ENCODE measurements at places on chromosomes 12 and 14.

DNA sequence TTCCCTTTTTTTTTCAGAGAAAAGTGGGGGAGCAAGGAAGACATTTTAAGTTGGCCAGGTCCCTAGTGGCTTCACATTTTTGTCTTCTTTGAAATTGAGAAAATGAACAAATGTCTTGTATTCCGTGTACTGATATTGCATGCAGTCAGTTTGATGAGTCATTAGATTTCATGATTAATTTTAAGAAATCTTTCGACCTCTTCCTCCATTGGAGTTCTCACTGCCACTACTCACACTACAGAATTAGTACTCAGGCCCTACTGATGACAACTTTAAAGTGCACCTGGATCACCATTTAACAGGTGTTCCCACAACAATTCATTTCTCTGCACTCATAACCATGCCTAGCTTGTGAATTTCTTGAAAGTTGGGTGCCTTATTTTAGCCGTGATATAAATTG lies 50.5 kb downstream of the SAMD4A start:
- DNase-seq: no peak

GRCh38 chr14:74401504-74402241 lies 24.3 kb downstream of the SYNDIG1L start:
- DNase-seq: no peak

DNA sequence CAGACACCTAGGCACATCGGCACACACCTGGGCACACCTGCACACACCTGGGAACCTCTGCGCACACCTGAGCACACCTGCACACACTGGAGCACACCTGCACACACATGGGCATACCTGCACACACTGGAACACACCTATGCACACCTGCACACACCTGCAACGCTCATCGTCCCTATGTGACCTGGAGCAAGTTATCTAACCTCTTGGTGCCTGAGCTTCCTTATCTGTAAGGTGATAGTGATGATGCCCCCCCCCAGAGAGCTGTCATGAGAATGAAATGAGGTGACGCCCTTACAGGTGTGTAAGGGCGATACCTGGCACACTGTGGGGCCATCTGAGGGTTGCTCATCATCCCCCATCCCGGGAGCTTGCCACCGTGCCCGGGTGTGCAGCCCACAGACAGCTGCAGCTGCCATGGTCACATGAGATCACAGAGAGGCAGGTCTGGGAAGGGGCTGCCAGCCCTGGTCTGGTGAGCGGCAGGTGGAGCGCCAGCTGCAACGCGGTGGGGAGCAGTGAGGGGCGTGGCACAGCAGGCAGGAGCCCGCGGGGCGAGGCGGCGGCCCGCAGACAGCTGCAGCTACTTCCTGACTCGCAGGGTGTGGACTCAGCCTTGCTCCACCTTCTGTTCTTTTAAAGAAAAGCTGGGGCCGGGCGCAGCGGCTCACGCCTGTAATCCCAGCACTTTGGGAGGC lies 59.9 kb upstream of the FBRSL1 start:
- DNase-seq: peak; percentile 76

- no peak for DNase-seq
Observed at GRCh38 chr14:35346738-35347322, 54.6 kb downstream of the PSMA6 start.

- peak; percentile 70 for DNase-seq
Observed at GRCh38 chr14:61477712-61478462, 156.5 kb downstream of the PRKCH start.

GRCh38 chr12:127245437-127245836 lies 1021.5 kb upstream of the TMEM132C start:
- DNase-seq: no peak

DNA sequence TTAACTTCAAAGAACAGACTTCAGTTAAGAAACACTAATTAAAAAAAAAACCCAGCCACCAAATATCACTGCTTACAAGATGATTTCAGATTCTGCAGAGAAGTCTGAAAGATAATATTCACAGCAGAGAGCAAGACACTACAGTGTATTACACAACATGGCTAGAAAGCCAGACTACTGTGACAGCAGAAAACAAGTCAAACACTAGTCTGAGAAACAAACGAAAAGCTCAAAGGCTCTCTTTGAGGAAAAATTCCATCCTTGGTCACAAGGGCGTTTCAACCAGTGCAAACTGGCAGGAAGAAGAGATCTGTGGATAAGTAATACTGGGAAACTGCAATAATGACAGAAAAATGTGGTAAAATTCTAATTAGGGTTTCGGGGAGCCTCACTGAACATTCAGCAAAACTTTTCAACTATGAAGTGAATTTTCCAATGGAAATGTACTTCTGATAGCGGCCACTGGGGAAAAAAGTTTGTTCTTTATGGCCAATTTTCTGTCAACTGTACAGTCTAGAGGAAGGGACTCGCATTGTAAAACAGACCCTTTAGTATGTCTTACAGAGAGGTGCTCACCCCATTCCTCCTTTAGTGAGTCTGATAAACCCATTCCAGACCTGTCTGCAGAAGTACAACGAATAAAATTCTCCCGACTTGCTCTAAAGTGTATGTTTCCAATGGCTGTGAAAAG lies 50.4 kb downstream of the ACADS start:
- no peak for DNase-seq

GRCh38 chr14:75811136-75811829 lies 150.2 kb downstream of the TTLL5 start:
- DNase-seq: no peak

DNA sequence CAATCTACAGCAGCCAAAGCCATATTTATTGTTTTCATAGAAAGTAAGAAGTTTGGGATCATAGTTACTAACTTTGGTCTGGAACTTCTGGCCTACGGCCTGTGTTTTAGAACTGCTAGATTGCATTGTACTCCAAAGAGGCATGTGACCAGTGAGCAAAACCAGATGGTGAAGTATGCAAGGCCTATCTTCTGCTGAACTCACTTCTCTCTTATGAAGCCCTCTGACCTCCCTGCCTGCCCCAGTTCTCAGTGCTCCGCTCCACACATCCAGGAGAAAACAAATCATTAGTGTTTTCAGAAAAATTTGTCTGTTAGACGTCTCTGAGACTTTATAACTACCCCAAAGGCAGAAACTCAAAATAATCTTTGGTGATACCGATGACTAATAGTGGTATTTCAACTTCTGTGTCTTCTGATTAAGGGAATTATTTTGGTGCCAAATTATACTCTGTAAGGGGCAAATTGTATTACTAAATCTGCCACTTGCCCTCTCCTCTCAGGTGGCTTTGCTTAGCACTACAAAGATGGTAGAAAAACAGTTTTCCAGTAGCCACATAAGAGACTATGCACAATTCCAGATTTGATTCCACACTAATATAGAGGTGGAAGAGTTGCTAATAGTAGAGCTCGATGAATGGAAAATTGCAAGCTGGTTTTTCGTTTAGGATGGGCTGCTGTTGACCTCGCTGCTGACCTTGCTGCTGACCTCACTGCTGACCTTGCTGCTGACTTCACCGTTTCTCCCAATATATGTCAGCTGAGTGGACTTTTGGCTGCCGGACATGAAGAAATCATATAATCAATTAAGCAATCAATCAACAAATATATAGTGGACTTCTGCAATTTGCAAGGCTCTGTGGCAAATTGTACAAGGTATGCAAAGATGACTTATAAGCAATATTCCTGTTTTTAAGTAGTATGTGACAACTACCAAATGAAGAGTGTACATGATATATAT lies 147.5 kb downstream of the KITLG start:
- no peak for DNase-seq

- no peak for DNase-seq
Observed at GRCh38 chr12:4133636-4134447, 139.7 kb upstream of the CCND2 start.

DNA sequence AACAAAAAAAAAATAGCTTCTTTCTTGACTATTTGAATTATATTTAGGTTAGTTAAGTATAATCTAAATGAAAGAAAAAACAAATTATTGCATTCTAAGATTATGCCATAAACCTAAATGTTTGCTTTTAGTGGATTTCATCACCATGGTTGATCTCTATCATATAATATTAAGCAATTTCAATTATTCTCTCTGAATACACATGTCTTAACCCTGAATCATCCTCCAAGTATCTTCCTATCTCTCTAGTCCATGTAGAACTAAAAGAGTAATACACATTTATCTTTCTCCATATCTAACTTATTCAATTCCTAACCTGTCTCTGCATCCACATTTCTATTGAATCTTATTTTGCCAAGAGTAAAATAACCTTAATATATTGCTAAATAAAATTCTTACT lies 59.6 kb downstream of the PPFIA2 start:
- no peak for DNase-seq
